ENCODE measurements at places on chromosomes 12 and 14.

GRCh38 chr12:22562036-22563028, 18.0 kb upstream of the C2CD5 start:
- no peak for DNase-seq

GRCh38 chr14:31024010-31024480, 1.4 kb upstream of the AP4S1 start:
- DNase-seq = no peak

- DNase-seq = no peak
Measured at GRCh38 chr12:53102883-53103807, at the start of gene SOAT2. Gene SOAT2, plus strand, starts transcription at chr12:53103486. Its CDS starts 92 bp downstream, at chr12:53103578.

- no peak for DNase-seq
Measured at GRCh38 chr14:94028450-94028826, 2.3 kb downstream of the OTUB2 start.

- no peak for DNase-seq
Measured at GRCh38 chr12:69897744-69898143, 72.7 kb downstream of the MYRFL start.

- DNase-seq = no peak
Measured at GRCh38 chr14:21867541-21867940, 193.9 kb upstream of the OR4E1 start.

DNA sequence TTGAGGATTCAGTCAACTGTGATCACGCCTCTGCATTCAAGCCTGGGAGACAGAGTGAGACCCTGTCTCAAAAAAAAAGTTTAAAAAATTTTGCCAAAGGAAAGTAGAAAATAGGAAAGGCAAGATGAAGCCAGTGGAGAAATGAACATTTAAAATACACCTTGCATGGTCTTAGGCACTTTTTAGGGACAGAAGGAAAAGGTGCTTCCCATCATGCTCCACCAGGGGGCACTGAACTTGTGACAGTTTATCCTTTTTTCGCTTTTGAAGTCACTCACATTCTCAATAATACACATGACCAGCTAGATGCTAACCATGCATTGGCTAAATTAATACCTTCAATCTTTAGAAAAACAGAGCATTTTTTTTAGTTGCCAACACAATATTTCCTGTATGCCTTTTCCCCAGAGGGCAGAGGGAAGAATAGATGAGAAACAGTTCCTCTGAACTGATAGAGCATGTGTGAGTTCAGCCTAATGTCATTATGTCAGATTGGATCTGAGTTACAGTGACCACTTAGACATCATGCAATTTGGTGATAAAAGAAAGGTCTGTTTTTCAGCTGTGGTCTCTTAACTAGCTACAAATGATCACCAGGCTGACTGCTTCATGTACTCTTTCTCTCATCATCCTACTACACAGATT, 221.8 kb upstream of the SSTR1 start:
- no peak for DNase-seq

DNA sequence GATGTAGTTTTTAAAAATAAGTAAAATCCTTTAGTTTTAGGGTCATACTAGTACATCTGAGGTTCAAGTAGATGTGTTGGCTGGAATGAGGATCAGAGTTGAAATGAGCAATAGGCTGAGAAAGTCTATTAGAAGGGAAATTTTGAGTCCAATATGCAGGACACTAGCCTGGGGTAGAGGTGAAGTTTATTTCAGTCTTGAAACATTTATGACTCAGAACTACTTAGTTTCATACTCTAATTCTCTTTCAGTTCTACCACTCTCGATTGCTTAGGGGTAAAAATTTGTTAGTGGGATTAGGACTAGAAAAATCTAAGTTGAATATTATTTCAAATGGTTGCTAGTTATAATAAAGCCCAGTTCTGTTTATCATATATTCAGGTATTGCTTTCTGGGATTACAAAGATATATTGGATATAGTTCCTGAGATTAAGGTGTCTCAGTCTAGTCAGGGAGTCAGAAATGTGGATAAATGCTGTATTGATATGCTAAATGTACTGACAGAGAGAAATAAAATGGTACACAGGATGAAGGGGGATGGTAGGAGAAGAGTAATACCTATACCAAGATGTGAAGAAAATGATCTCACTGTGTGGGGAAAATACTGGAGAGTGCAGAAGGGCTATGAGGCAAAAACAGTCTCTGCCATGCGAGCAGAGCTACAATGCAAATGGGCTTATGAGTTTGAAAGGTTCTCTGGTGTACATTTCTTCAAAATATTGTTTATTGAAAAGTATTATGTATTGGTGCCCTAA, 395.8 kb upstream of the FBXO33 start:
- DNase-seq = no peak

DNA sequence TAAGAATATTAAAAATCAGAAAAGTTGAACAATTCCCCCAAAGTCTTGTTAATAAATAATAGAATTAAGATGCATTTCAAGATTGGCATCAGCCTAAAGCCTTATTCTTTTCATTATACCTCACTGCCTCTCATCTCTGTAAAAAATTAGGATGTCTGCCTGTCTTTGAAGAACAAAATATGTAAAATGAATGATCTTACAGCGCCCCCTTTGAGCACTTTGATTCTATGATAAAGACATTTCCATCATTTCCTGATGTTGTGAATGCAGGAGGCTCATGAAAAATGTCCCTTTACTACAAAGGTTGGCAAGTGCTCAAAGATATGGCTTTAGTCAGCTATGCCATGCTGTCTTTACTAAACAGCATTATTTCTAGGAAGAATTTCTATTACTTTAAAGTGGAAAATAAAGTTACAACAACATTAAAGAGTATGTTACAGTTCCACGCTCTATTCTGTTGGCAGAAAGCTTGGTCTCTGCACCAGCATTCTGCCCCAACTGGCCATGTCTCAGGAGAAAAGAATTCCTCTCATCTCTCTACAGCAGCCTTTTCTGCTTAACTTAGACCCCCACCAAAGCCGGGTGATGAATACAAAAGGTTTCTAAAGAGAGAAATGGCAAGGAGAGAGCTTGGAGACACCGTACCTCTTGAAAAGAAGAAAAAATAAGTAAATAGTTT, 95.1 kb downstream of the LLPH start:
- no peak for DNase-seq

GRCh38 chr12:30996255-30996654, 69.7 kb downstream of the TSPAN11 start:
- no peak for DNase-seq

DNA sequence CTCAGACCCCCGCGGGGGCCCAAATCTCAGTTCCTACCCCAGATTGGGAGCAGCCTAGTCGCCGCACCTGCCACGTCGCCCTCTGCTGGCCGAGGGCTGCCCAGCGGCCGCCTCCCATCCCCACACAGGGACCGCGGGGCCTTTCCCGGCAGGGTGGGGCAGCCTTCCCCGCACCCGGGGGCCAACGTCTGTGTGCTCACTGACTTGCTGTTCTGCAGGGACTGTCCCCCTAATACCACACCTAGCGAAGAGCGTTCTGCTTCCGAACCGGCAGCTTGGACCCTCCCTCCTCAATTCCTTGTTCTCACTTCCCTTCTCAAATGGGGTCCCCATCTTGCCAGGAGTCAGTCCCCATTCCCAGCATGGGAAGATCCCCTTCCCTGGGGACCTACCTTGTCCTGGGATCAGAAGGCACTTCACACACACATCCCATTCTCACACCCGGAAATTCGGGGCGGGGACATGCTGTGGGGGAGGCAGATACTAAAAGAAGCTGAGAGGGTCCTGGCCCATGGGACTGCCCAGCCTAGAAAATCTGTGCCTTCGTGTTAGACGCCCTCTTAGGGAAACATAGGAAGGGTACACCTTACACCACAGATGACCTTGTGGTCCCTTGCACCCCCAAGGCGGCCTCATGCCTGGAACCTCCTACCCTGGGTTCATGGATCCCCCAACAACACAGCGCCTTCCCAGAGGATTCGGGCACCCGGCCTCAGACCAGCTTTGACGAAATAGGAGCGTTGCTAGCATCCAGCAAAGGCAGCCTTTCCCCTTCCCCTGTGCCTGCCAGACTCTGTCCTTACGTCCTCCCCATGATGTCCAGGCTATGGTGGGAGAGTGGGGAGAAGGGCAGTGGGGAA, 16.4 kb downstream of the ACVRL1 start:
- DNase-seq = no peak

DNA sequence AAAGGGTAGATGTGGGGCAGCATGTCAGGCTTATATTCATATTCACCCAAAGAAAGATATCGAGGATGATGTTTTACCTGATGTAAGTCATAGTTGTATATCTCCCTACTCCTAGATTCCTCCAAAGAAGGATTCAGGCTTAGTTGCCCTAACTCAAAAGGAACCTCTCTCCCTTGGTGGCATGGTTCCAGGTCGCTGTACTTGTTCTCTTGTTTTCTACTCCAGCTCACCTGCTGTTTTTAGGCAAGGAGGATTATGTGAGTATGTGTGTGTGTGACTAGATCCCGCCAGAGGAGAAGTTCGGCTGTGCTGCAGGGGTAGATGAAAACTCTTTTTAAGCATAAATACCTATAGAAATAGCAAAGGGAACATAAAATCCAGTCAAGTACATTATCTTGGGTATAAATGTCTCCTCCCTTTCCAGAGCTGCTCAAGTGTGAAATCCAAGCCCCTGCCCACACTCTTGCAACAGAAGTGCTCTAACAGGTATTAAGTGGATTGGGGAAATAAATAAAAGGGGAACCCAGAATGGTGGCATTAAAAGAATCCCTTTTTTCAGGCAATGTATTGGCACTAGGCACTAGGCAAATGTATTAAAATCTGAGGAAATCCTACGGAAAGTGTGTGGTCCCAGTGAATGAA, 375.7 kb downstream of the ZFP36L1 start:
- DNase-seq = no peak

DNA sequence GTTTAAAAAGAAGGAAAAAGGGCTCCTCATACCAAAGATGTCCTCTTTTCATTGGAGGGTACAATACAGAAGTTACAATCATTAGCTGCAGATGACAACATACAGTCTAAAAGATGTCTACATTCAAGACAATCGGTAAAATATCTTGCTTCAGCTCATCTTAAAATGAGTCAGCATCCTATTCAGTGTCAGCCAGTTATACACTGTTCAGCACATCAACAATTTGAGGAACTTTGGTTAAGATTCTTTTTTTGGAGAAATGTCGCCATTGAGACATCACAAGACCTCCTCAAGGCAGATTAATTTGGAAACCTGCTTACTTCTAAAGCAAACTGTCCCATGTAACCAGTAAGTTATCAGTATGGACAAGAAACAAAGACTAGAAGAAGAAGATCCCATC, 100.7 kb upstream of the SLC38A4 start:
- no peak for DNase-seq
